ENCODE measurements at places on chromosomes 7 and 10. TPM values are rescaled to one million over a fixed set of nuclear protein-coding genes. Genes with fewer than 3 reads are reported as not detected.

DNA sequence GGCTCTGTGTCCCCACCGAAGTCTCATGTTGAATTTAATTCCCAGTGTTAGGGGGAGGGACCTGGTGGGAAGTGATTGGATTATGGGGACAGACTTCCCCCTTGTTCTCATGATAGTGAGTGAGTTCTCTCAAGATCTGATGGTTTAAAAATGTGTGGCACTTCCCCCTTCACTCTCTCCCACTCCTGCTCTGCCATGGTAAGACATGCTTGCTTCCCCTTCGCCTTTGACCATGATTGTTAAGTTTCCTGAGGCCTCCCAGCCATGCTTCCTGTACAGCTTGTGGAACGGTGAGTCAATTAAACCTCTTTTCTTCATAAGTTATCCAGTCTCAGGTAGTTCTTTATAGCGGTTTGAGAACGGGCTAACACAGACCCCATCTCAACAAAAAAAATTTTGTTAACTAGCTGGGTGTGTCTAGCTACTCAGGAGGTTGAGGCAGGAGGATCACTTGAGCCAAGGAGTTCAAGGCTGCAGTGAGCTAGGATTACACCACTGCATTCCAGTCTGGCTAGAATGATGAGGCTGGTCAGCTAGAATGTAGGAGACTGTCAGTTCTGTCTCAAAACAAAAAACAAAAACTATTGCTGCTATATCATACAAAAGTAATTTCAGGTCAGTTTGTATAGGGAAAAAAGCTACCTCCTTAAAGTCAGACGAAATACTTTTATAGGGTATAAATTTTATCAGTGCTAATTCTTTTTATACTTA is 57.7 kb downstream of the ATAD1 start:
- no peaks in the 10 kb centered on the region for H3K27me3 ChIP-seq
- H3K4me1 ChIP-seq, result peaks cover 11% of the 10 kb centered on the region
- DNase-seq, result no peak
- no peak overlapping the region for H3K27ac ChIP-seq
- H3K4me3 ChIP-seq, result no peak overlapping the region

DNA sequence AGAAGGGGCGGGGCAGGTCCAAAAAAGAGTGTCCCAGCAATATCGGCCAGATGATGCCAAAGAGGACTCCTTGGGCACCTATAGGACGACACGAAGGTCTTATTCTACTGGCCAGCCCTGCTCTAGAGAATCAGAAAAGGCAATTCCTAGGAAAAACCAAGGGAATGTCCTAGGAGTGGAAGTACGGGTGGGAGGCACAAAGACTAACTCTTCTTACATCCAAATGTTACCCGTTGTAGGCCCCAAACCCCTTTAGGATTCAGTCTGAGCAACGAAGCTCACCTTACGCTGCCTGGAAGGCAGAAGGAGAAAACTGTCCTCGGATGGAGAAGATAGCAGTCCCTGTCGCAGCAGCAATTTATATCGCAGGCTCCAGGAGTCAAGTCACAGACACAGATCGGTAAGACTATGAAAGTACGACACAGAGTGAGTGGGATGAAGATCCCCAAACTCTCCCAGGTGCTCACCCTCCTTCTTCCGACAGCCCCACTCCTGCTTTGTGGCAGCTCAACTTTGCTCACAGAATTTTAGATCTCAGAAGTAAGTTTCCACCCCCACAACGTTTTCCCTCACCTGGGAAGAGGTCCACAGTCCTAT is 558 bp downstream of the TCTN3 start:
- peaks cover 23% of the 10 kb centered on the region for H3K36me3 ChIP-seq
- H3K4me3 ChIP-seq, result peak overlapping the region; percentile 94
- no peak for DNase-seq
- peak overlapping the region; percentile 64 for H3K27ac ChIP-seq
- H3K27me3 ChIP-seq, result no peaks in the 10 kb centered on the region

- DNase-seq, result no peak
- H3K4me3 ChIP-seq, result no peak overlapping the region
- no peak overlapping the region for H3K27ac ChIP-seq
Observed at GRCh38 chr10:75028748-75029147, 82.7 kb upstream of the SAMD8 start.

- no peaks in the 10 kb centered on the region for H3K4me1 ChIP-seq
- no peak for DNase-seq
- no peak overlapping the region for H3K4me3 ChIP-seq
- H3K36me3 ChIP-seq, result no peaks in the 10 kb centered on the region
- H3K27ac ChIP-seq, result no peak overlapping the region
Observed at GRCh38 chr10:51251110-51251509, 176.8 kb downstream of the PRKG1 start.

DNA sequence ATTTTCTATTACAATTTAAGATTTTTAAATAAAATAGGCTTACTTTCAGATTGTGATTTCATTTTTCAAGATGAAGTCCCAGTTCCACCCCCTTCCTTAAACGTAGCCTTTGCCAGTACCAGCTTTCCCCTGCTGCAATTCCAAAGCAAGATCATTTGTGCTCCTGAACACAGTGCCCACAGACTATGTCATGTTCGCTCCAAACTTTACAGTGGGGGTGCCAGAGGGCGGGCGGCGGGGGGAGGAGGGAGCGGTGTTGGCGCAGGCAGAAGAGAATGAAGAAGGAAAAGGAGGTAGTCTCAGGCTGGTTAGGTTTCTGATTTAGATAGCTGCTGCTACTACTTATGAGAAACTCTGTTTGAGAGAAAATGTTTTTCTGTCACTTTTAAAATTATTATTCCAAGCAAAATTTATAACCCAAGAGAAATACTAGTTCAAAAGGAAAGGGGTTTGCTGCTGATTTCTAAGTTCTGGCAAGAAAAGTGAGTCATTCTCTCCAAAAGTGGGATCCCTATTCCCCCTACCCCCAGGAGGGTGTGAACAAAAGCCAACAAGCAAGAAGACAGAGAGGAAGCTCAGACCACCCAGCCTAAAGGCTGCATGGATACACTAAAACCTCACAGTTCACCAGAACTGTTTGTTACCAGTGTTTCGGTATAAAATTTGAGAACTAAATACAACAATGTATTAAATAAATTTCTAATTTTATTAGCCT is 109.6 kb downstream of the SRPK2 start:
- no peak for DNase-seq
- H3K27ac ChIP-seq, result no peak overlapping the region
- no peaks in the 10 kb centered on the region for H3K27me3 ChIP-seq
- H3K4me1 ChIP-seq, result no peaks in the 10 kb centered on the region

DNA sequence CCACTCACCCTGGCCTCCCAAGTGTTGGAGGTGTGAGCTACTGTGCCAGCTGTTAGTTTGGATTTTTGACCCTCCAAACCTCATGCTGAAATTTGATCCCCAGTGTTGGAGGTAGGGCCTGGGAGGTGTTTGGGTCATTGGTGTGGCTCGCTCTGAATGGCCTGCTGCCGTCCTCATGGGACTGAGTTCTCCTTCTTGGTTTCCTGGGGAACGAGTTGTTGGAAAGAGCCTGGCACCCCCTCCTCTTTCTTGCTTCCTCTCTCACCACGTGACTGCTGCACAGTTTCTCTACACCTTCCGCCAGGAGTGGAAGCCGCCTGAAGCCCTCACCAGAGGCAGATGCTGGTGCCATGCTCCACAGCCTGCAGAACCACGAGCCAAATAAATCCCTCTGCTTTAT is 253.5 kb downstream of the PHTF2 start:
- no peak overlapping the region for H3K27ac ChIP-seq
- 0 out of 2 replicates have a peak, but pooled peaks cover 9% of the 10 kb centered on the region for H3K27me3 ChIP-seq
- H3K36me3 ChIP-seq, result no peaks in the 10 kb centered on the region

GRCh38 chr7:39623732-39624441 is 515 bp downstream of the RALA start:
- H3K27ac ChIP-seq, result peak overlapping the region; percentile 78
- H3K36me3 ChIP-seq, result no peaks in the 10 kb centered on the region
- no peak for DNase-seq
- H3K27me3 ChIP-seq, result no peaks in the 10 kb centered on the region
- H3K4me3 ChIP-seq, result peak overlapping the region; percentile 84

DNA sequence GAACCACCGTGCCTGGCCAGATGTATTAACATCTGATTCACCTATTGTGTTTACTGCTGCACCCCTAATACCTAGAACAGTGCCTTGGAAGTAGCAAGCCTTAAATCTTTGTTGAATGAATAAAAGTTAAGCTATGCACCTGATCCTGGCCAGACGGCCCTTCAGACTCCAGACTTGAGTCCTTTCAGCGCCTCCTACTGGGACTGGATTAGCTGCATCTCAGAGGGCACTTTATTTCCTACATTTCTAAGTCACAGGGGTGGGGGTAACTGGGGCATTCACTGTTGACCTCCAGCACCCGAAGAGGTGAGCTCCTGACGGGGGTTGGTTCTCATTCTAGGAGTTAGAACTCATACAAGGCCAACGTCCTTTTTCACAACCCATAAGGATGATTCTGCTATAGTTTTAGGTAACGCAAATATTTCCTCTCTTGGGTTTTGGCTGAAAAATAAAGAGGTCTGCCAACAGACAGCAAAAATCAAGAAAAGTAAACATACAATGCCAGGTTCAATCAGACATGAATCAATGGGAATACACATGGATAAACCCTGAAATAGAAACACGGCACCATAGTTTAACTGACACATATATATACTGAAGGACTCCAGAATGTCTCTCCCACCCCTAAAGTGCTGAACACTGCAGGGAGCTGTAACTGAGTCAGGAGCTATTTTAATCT is 48.0 kb upstream of the DLG5 start:
- peak; percentile 57 for DNase-seq
- H3K4me3 ChIP-seq, result no peak overlapping the region
- H3K36me3 ChIP-seq, result peaks cover 18% of the 10 kb centered on the region
- H3K27me3 ChIP-seq, result no peaks in the 10 kb centered on the region
- H3K4me1 ChIP-seq, result peaks cover 24% of the 10 kb centered on the region

DNA sequence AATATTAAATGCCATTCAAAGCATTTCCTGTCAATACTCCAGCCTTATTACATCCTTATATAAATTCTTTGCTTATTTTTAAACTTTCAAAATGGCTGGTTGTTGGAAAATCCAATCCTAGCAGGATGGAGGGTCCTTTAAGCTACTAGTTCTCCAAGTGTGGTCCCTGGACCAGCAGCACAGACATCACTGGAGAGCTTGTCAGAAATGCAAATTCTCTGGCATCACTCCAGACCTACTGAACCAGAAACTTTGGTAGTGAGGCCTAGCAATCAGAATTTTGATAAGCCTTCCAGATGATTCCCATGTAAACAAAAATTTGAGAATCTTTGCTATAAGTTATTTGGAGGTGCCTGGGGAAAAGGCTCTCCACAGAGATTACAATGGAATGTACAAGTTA is 43.8 kb downstream of the CALCR start:
- H3K27ac ChIP-seq, result no peak overlapping the region
- no peaks in the 10 kb centered on the region for H3K36me3 ChIP-seq
- DNase-seq, result no peak
- H3K4me3 ChIP-seq, result no peak overlapping the region
- H3K27me3 ChIP-seq, result no peaks in the 10 kb centered on the region
- no peaks in the 10 kb centered on the region for H3K4me1 ChIP-seq

GRCh38 chr10:125548356-125548755 is 134.6 kb downstream of the TEX36 start:
- no peak overlapping the region for H3K27ac ChIP-seq
- peaks cover 80% of the 10 kb centered on the region for H3K27me3 ChIP-seq
- H3K36me3 ChIP-seq, result no peaks in the 10 kb centered on the region
- DNase-seq, result no peak
- no peaks in the 10 kb centered on the region for H3K4me1 ChIP-seq
- no peak overlapping the region for H3K4me3 ChIP-seq

DNA sequence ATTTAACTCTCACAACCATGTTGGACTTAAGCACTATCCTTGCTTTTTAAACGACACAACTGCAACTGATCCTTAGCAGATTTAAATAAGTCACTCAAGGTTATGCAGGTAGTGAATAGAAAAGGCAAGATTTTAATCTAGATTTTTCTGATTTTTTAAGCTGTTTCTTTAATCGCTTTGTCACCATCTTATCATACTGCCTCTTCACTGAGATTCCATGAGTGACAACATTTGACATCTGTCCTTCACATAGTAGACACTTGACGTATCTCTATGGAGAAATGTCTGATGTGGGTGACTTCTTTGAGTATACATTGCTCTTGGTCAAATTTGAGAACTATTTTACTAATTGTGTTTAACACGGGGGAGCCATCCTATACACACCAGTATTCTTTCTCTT is 839.7 kb downstream of the GATA3 start:
- no peak for DNase-seq
- no peaks in the 10 kb centered on the region for H3K4me1 ChIP-seq
- H3K36me3 ChIP-seq, result no peaks in the 10 kb centered on the region

DNA sequence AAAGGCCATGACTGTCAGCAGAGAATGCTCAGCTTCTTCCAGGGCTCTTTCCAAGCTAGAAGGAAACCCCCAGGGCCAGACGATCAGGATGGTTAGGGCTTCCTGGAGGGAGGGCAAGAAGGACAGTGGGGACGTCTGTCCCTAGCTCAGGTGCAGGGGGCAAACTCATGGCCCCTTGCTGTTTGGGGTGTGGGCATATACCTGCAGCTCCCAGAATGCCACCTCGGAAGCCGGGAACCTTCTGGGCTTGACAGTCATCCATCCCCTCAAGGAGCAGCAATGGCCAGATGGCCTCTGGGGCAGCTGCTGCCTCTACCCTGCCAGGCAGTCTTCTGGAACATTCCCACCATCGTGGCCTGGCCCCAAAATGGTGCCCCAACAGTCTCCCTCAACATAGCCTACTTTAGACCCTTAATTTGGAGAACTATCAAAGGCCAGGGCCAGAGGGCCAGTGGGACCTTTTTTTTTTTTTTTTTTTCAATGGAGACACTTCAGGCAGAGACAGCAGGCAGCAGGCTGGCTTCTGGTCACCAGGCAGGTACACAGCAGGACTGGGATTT is 40.2 kb upstream of the ZMIZ1 start:
- H3K27ac ChIP-seq, result no peak overlapping the region
- H3K4me1 ChIP-seq, result no peaks in the 10 kb centered on the region
- no peak for DNase-seq

DNA sequence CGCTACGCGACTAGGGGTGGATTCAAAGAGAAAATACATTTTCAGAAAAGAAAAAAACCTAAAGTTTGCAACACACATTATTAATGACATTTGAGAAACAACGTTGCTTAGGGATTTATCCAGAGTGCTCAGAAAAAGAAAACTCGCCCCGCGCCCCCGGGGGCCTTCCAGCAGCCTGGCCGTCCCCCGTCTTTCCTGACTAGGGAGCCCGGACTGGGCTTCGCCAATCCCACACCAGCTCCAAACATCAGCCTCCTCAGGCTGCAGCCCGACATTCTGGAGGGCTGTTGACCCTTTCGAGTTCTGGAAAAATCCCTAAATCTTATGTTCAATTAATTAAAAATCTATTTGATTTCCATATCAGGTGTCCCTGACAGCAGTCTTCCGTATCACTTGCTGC is 48.6 kb downstream of the CLEC2L start:
- DNase-seq, result no peak
- no peak overlapping the region for H3K4me3 ChIP-seq

Gene C7orf33
- total RNA-seq, result not detected

Gene SLC35B4
- 14.7 TPM for total RNA-seq

Gene ZNF853
- 0.05 TPM for total RNA-seq

Gene AEBP1
- total RNA-seq, result 0.49 TPM

Measured in HCT116 (cell line).